Posterior cingulate gyrus (tissue), 11 donors: ENCODE measurements at places on chromosomes 7 and 10.

- DNase-seq = no peak
Measured at GRCh38 chr7:18520450-18521235, 25.1 kb downstream of the HDAC9 start.

DNA sequence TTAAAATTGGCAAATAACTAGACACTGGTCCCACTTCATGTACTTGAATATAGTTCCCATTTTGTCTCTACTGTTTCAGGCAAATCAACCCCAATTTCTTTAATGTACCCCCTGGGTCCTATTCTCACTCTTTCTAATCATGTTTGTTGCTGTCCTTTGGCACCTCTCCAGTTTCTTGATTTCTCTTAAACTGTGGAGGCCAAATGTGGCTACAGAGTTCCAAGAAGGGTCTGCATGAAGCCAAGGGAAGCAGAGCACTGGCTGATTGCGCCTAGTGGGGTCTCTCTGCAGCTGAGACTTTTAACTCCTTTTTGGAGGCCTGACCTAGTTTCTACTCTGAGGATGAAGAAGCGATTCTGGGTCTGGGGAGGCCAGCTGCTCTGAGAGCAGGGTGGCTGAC lies 6.7 kb upstream of the ADAM12 start:
- DNase-seq = no peak

DNA sequence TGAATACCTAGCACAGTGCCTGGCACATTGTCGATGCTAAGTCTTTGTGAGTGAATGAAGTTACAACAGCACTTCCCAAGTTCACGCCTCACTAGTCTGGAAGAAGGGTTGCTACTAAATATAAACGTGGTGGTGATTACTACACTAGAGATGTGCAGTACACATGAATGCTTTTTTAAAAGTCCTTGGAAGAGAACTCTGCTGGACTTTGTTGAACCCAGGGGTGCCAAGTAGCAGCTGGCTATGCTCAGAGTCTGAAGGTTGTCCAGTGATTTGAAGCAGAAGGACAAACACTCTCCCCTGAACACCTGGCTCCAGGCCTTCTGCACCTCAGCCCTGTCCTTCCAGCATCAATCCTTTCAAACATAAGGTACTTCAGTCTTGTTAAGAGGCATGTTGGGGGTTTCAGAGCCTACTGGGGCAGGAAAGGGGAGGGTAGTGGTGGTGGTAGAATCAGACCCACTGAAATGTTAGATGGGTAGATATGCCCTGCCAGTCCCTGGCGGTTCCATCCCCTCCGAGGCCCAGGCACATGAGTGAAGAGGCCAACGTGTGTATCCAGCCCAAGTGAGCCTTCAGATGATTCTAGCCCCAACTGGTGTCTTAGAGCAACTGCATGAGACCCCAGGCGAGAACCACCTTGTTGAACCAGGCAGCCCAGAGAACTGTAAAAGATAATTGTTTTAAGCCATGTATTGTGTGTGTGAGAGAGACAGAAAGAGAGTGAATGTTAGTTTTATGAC lies 94.4 kb downstream of the TAX1BP1 start:
- DNase-seq = no peak

DNA sequence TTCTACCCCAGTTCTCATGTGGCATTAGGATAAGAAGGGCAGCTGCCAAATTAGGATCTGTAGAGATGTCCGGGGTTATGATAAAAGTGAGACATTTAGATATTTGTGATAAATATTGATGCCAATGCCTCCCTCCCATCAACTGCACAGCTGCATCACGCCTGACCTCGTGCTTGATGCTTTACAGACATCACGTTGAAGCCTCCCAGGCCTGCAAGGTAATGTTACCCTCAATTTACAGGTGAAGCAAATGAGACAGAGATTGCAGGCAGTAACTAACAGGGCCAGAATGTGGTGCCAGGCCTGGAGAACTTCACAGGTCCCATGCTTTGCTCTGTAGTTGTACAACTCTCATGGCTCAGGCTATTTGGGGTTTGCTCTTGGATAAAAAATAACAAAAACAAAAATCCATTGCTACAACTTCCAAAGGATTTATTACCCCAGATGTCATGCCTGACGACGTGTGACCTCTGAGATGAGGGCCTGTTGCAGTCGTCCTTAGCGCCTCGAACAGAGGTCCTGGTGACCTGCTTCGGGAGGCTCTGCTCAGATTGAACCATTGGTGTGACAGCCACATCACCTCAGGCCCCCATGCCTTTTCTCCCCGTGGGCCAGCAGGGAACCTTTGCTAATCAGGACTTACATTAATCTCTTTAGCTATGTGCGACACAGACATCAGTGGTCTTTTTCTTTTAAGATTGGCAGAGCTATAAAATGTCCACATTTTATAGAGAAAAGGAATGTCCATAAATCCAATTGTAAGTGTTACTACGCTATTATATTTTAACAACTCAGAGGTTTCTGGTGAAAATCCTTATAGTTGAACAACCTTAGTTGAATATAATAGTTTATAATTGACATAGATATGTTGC lies 169.3 kb downstream of the ADAM12 start:
- DNase-seq = no peak

DNA sequence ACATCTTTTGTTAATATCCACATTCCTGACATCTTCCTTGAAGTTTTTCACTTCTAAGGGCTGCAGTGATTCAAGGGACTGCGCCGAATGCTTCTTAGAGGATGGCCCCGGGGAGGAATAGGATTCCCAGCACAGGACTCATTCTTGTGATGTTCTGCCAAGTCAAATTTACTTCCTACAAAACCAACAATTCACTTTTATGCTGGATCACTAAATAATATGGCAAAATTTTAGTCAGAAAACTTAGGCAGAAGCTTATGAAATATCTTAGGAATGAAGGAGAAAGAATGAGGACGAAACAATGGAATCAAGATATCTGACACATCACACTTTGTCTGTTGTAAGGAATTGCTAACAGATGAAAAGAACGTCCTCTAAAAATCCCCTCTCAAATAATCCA lies 151.5 kb downstream of the JAZF1 start:
- no peak for DNase-seq

DNA sequence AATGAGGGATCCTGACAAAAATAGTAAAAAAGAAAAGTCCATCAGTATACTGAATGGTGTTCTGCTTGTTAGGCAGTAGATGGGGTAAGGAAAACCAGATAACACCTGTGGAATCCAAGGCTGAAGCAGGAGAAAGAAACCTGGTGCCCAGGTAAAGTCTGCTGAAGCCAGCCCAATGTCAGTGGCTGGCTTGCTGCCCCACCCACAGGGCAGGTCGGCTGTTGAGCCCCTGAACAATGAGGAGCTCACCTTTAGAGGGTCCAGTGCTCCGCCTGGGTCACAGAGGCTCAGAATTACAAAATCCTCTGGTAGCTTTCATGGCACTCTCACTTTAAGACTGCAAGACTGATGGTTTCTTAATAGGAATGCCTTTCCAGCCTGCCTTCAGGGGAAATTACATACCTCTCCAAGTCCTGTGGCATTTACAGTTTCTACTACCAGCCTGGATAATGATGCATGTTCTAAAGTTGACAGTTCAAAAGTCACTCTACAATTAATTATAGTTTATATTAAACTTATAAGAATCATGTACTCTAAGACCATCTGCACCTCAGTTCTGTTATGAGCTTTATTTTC lies 23.8 kb downstream of the DHX32 start:
- no peak for DNase-seq

DNA sequence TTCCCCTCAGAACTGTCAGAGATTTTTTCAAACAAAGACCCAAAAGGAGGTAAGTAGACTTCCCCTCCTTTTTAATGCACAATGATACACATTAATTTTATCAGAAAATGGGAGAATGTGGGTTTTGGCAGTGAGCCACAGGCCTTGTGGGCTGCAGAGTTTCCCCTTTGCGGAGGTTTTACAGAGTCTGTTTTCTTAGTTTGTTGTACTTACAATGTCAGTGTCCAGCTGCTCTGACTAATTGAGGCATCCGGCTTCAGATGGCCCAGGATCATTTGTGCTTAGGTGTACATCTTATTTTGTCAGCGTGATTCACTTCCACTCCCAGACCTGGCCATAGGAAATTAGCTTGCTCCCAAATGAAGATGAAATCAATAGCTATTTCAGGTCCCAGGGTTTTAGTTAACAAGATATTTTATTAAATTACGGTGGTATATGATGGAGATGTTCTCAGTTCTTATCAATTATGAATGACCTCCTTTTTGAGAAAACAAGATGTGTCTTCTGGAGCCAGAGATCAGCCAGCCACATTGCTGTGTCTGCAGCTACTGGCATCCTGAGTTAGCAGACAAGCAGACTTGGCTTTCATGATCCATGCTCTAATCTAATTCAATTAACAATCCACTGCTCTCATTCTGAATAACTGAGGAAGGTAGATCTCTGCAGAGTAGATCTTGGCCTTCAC lies 1086.6 kb upstream of the SORCS1 start:
- DNase-seq = no peak

DNA sequence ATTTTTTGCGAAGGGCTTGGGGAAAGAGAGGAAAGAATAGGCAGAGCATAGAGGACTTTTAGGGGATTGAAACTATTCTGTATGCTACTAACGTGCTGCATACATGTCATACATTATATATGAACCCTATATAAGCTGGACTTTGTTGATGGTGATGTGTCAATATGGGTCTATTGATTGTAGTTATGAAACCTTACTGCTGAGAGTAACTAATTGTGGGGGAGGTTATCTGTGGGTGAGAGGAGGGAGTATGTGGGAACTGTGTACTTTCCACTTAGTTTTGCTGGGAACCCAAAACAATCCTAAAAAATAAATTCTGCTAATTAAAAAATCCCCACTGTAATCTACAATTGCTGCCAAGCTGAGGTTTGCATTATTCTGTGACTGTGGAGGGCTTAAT lies 15.3 kb upstream of the CYP2C19 start:
- DNase-seq = no peak

DNA sequence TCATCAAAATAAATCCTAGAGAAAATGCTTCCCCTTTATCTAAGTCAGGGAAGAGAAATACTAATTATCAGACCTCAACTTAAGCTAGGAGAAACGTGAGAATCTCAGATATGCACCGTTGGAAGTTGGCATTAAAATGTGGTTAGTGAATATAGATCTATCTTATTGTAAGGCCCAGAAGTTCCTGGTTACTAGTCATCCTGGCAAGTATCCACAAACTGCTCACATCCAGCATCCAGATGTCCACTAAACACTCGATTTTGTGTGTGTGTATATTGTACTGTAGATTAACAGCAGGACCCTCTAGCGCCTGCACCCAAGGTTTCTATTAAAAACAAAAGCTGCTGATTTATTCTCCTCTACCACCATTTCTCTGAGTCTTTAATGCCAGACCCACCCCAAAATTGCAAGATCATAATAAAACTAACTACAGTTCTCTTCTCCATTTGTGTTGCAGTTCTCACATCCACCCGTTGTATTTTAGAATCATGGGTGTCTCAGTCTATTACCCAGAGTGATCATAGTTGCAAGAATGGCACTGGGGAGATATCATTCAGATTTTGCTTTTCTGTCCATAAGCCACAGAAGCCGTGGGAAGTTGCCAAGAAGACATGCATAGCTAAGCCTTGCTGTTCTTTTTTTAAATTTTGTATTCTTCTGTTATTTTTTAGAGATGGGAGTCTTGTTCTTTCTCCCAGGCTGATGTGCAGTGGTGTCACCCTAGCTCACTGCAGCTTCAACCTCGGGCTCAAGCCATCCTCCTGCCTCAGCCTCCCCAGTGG lies 165.4 kb downstream of the KIAA1217 start:
- DNase-seq = no peak

DNA sequence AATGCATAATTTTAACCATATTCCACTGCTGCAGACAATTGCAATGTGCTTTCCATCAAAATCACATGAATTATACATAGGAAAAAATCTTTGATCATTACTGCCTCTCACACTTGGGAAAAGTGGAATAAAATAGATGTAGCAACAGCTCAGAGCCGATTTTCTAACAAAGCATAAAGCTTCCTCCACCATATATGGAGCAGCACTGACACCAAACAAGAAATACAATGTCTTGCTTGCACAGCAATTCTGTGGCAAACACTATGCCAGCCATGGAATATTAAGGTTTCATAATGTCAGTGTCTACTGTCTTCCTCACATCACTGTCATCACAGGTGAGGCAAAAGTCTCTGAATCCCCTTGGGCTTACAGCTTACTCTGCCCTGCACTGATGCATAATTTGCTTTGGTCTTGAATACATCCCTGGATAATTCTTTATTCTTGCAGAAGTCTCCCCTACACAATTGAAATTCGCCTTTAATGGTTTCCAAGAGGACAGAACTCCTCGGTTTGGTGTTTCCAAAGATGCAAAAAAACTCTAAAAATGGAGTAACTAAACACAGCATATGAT lies 198.5 kb downstream of the CACNA2D1 start:
- DNase-seq = no peak

GRCh38 chr7:140966561-140967233 lies 42.0 kb upstream of the BRAF start:
- DNase-seq = no peak

- DNase-seq = no peak
Measured at GRCh38 chr7:113963356-113963755, 44.5 kb upstream of the PPP1R3A start.

DNA sequence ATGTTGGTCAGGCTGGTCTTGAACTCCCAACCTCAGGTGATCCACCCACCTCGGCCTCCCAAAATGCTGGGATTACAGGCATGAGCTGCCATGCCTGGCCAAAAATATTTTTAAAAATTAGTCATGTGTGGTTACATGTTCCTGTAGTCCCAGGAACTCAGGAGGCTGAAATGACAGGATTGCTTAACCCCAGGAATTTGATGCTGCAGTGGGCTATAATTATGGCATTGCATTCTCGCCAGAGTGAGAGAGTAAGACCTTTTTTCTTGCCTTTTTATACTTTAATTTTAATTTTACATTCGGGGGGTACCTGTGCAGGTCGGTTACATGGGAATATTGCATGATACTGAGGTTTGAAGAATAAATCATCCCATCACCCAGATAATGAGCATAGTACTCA lies 86.6 kb upstream of the ZNF92 start:
- no peak for DNase-seq

- no peak for DNase-seq
Measured at GRCh38 chr7:47852330-47853245, 95.7 kb downstream of the PKD1L1 start.
